WERI-Rb-1 (cell line): ENCODE measurements at places on chromosomes 1 and 21.

DNA sequence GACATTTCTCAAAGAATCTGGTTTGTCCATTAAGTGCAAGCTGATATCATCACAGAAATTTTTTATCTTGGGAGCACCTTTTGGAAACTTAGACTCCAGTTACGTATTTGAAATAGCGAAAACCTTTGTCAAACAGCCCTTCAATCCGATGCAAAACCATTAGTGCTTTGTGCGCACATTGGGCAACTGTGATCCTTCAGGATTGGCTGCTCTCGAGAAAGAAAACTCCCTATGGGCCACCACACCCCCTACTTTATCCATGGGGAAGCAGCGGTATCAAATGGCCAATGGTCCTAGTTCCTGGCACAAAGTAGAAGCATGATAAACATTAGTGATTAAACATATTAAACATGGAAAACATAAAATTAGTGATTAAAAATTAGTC lies 16.0 kb upstream of the CD55 start:
- DNase-seq, result no peak

DNA sequence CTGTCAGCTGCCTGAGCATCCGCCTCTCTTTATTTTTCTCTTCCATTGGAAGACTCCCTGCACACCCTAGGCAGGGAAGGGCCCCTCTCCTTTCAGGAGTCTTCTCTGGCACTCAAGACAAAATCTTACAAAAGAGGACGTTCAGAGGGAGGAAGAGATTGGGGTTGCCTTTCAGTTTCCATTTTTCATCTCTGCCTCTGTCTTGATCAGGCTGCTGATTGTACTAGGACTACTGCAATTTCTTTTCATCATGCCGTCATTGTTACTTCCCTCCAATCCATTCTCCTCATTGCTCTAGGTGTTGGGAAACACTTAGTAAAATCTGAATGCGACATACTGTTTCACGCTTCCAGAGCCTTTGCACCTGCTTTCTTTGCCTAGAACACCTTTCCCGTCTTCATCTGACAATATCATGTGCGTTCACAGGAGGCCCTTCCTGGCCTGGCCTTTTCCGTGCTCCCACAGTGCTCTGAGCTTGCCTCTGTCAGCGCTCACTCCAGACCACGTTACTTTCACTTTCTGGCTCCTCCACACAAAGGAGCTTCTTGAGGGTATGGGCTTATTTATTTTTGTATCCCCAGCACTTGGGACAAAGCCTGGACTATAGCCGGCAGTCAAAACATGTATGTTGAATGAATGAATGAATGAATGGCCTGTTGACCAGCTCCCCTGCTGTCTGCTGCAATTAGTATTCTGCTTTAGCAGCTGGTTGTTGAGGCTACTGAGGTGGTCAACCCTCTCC lies 10.9 kb downstream of the LRRC71 start:
- no peak for DNase-seq

DNA sequence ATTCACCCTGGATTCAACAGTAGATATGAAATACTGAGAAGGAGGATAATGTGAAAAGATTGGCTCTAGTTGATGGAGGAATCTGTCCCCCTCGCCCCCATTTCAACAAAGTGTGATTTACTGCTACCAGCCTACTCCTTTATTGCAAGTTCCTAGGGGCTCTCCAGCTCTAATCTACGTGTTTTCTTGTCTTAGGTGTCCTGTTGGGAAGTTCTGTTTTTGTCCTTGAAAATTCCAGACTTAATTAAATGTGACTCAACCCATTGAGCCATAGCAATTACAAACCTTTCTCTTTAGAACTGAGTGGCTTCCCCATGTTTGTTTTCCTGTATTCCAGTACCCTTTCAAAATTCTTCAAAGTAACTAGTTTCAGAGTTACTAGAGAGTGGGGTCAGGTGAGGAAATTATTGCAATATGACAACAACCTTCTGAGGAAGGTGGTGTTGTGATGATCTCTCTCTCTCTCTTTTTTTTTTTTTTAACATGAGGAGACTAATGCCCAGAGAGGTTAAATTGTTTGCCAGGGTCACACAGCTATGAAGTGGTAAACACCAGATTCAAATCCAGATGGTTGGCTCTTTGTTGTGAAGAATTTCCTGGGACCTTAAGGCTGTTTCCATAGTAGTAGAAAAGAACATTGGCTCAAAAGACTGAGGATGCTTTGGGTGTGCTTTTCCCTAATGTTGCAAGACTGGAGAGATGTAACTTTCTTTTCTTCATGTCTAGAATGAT lies 3.5 kb downstream of the RGL1 start:
- DNase-seq, result no peak

- peak; percentile 56 for DNase-seq
Measured at GRCh38 chr1:54335755-54336108, 70.5 kb downstream of the SSBP3 start.

GRCh38 chr1:238677567-238677966 lies 708.8 kb upstream of the CHRM3 start:
- no peak for DNase-seq

DNA sequence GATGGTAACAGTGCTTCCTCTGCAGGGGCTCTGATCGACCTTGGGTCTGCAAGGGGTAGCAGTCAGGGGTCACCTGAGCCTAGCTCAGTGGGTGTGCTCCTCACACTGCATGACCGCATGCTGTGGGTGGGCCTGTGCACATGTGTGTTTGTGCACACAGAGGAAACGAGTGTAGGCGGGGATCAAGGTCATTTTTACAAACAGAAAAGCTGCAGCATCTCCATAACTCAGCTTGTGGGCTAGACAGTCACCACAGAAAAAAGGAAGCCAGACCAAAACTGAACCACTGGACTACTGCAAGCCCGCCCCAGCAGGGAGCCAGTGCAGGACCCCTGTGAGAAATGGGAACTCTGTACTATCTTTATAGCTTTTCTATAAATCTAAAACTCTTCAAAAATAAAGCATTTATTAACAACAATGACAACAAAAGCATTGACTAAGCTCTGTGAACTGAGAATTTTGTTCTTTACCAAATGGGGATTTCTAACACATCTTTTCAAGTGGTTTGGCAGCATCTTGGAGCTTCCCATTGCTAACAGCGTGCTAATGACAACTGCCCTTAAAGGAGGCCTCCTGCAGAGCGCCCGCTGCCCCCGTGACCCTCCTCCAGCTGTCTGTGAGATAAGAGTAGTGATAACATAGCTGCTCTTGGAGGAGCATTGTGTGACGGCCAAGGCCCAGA lies 19.9 kb upstream of the NEK2 start:
- DNase-seq, result no peak

DNA sequence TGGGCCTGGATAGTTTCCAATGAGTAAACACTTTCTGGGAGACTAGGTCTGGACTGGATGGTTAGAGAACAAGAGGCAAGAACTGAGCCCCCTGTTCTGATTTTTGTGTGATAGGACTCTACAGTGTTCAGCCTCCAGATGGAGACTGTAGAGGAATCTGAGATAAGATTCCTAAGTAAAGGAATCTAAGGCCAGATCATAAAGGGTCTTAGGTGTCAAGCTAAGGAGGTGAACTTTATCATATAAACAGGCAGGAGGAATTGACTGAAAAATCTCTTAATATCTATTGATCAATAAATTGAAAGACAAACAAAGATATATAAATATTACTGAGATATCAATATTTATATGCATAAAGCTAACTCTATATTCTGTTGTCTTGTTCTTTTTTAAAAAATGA lies 449.1 kb upstream of the DAB1 start:
- DNase-seq, result no peak

- DNase-seq, result peak; percentile 81
Measured at GRCh38 chr1:72283307-72284083, 1.2 kb upstream of the NEGR1 start.

DNA sequence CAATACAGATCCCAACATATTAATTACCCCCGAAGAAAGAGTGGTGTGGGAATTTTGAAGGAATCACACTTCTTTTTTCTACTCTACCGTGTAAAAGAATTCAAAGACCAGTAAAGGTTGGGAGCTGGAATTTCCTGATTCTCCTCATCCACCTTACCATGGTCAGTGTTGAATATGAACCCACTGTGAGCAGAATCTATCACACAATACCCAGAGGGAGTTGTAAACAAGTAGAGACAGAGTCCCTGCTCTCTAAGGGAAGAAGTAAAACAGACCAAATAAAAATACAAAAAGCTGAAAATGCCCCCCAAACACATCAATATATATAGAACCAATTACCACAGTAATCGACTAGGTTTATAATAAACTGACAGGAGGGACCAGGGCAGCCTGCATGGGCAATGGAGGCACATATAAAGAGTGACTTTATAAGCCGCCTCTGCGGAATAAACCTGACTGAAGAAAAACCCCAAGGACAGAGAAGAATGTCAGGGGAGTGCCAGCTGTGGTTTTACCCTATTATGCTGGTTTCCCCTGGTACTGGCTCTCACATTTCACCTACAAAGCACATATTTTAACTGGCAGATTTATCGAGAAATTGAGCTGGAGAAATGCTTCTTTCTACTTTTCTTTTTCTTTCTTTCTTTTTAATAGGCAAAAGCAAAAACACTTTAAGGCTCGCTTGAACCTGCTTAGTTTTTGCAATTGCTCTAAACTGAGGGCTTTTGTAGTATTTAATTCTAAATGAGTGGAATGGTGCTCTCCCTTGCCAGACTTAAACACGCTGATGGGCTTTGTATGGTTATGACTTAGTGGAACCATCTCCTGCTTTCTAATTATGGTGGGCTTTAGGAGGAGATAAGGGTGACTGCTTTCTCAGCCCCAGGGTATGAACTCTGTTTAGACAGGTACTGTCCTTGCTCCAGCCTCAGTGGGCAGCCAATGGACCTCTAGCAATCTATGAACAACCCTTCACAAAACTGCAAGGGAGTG lies 244.8 kb downstream of the ASTN1 start:
- DNase-seq, result no peak

DNA sequence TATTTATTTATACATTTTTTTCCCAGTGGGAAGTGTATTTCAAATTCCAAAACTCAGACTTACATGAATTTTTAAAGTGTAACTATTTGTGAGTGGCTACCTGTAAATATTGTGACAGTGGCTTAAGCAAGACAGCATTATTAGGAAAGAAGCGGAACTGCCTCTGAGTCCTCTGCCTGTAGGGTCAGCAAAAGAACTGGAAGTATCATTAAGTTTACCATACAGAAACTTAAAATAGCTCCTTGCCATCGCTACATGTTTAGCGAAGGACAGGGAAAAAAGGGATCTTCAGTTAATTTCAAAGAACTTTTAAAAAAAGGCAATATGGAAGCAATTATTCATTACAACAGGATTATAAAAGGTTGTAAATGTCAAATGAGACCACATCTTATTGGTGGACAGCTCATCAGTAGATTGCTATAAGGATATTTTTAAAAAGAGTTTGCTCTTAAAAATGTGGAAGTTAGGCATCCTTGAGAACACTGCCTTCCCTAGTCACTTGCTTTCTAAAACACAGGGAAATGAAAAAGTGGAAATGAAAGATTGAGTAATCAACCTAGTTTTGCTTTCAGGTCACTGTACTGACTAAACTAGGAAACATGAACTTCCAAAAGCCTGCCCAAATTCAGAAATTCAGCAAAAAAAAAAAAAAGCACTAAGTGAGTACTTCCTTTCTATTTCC lies 39.2 kb downstream of the NSL1 start:
- no peak for DNase-seq

DNA sequence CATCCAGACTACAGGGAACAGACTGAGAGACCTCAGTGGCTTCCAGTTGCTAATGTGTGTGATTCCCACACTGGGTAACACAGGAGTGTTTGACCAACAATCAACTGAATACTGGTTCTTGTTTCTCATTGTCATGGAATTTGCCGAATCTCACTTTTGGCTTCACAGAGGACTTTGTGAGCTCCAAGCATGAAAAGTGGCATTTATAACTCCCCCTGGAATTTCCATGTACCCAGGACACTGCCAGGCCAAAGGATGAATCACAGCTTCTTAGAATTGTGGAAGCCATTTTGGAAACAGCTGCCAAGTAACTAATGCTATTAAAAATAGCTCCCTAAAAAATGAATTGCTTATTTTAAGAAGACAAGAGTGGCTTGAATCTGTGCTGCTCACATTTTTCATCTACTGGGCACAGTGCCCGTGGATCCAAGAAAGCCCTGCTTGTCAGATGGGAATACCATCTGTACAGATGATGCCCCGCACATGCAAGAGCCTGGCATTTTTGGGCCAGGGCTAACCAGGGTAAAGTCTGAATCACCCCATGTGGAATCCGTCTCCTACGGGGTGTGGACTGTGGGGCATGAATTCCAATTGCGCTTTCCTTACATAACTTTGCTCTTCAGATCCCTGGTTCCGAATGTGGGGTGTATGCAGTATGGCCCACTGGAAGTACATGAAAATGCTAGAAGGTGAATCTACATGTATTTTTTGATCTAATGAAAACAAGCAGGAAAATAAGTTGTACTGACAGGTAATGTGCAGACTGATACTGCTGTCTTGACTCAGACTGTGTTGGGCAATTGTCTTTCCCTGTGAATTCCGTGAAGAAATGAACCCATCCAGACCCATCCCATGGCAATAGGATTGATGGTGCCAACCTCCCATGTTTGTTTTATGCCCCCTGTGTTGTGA lies 487.3 kb downstream of the SIPA1L2 start:
- no peak for DNase-seq

DNA sequence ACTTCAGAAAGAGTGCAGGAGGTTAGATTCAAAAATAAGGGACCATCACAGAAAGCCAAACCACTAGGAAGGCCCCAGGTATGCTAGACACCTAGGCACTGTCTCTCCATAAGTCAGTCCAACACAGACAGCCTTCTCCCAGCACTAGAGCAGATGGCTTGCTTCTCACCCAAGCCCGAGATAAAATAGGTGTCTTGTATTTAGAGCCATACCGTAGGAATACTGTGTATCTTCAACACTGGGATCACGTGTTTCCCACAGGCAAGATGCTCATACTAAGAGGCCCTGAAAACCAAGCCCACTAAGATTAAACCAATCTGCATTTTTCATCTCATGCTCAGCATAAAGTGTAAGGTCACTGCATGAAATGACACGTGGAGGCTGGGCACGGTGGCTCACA lies 223.3 kb upstream of the KAZN start:
- DNase-seq, result no peak

DNA sequence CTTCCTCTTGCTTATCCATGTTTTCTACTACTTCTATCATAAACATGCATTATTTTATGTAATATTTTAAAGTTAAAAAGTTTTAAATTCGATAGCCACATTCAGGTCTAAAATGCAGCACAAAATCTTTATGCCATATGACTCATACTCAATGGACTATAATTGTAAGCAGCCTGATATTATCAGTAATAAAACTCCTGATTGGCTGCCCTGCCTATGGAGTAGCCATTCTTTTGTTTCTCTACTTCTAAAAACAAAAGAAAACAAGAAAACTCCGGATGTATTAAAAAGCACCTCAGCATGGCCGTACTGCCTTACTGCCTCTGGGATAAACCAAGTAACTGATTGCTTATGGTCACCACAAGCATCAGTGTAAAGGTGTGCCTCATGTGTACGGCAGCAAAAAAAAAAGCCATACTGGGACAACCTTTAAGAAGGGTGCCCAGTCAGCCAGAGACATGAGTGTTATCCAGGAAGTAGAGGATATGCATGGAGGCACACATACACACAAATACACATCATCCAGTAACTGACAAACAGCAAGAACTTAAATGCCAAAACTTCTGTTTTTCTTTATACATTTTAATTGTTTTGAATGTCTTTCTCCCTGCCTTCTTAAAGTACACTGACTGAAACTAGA lies 9.2 kb downstream of the SLC35D1 start:
- DNase-seq, result no peak
